Airway epithelial cell (primary cell): ENCODE measurements at places on chromosomes 7 and 10. TPM values are rescaled to one million over a fixed set of nuclear protein-coding genes. Genes with fewer than 3 reads are reported as not detected.

The ZP3 gene
- total RNA-seq: 2.5 and 9.3 TPM in 2 replicates

The FAM131B gene
- 0.35 and 0.56 TPM in 2 replicates for total RNA-seq

The MINDY4 gene
- total RNA-seq: 0.56 and 2.2 TPM in 2 replicates

The SHTN1 gene
- total RNA-seq: 8.5 and 9.0 TPM in 2 replicates

The CFAP70 gene
- total RNA-seq: 0.33 and 0.42 TPM in 2 replicates

The ADRB1 gene
- 0.23 and 0.28 TPM in 2 replicates for total RNA-seq

The PPP1R9A gene
- 0.19 and 0.42 TPM in 2 replicates for total RNA-seq

The NUDT1 gene
- total RNA-seq: 50.9 and 56.2 TPM in 2 replicates

The ARHGEF35 gene
- 4.0 and 7.8 TPM in 2 replicates for total RNA-seq

The FAM3C gene
- 55.0 and 61.4 TPM in 2 replicates for total RNA-seq

The GRM3 gene
- total RNA-seq: not detected in 2 replicates

The H2BK1 gene
- not detected in 2 replicates for total RNA-seq

The NKX2-3 gene
- not detected in 2 replicates for total RNA-seq

The NPY4R2 gene
- total RNA-seq: 0.07 TPM in 1 of 2 replicates, not detected in the other

The HOXA5 gene
- not detected in 2 replicates for total RNA-seq

The ACTR3C gene
- 0.88 and 1.8 TPM in 2 replicates for total RNA-seq

The ABCB1 gene
- total RNA-seq: not detected in 2 replicates

The INPP5A gene
- total RNA-seq: 20.7 and 24.0 TPM in 2 replicates

The DDC gene
- not detected in 2 replicates for total RNA-seq
